ENCODE measurements at places on chromosomes 13 and 19. TPM values are rescaled to one million over a fixed set of nuclear protein-coding genes. Genes with fewer than 3 reads are reported as not detected.

GRCh38 chr13:106503730-106504453, 31.6 kb downstream of the EFNB2 start:
- no peak for DNase-seq

Gene KIR2DL4
- total RNA-seq = not detected

Gene ANGPTL8
- not detected for total RNA-seq

Gene CALR3
- total RNA-seq = not detected

- no peak for DNase-seq
Observed at GRCh38 chr13:76316998-76317527, 569.1 kb downstream of the KCTD12 start.

DNA sequence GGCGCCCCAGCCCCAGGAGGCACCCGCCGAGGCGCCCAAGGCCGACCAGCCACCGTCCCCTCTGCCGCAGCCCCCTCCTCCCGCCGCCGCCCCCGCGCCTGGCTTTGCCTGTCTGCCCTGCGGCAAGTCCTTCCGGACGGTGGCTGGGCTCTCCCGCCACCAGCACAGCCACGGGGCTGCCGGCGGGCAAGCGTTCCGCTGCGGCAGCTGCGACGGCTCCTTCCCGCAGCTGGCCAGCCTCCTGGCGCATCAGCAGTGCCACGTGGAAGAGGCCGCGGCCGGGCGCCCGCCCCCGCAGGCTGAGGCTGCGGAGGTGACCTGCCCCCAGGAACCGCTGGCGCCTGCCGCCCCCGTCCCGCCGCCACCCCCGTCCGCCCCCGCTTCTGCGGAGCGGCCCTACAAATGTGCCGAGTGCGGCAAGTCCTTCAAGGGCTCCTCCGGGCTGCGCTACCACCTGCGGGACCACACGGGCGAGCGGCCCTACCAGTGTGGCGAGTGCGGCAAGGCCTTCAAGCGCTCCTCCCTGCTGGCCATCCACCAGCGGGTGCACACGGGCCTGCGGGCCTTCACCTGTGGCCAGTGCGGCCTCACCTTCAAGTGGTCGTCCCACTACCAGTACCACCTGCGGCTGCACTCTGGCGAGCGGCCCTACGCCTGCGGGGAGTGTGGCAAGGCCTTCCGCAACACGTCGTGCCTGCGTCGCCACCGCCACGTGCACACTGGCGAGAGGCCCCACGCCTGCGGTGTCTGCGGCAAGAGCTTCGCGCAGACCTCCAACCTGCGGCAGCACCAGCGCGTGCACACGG, 2.6 kb upstream of the NAT14 start:
- no peak for DNase-seq

- no peak for DNase-seq
Observed at GRCh38 chr13:87123987-87124784, 547.0 kb upstream of the SLITRK5 start.

- DNase-seq = no peak
Observed at GRCh38 chr13:43769529-43769928, 17.2 kb downstream of the ENOX1 start.

GRCh38 chr19:30968210-30968609, 381.0 kb downstream of the TSHZ3 start:
- DNase-seq = no peak

DNA sequence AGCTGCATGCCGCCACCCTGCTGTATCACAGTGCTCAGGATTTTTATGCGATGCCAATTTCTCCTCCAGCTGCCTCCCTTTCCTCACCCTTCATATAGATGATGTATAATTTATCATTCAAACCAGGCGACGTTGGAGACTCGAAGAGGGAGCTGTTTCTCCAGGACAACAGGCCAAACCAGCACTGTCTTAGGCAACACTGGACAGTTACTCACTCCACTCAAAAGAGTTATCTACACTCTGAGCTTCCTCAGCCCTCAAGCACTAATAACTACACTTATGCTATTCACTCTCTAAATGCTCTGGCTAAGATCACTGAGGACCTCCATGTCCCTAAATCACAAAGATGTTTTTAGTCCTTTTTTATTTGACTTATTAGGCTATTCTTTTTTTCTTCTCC, 87.3 kb upstream of the RFC3 start:
- no peak for DNase-seq

DNA sequence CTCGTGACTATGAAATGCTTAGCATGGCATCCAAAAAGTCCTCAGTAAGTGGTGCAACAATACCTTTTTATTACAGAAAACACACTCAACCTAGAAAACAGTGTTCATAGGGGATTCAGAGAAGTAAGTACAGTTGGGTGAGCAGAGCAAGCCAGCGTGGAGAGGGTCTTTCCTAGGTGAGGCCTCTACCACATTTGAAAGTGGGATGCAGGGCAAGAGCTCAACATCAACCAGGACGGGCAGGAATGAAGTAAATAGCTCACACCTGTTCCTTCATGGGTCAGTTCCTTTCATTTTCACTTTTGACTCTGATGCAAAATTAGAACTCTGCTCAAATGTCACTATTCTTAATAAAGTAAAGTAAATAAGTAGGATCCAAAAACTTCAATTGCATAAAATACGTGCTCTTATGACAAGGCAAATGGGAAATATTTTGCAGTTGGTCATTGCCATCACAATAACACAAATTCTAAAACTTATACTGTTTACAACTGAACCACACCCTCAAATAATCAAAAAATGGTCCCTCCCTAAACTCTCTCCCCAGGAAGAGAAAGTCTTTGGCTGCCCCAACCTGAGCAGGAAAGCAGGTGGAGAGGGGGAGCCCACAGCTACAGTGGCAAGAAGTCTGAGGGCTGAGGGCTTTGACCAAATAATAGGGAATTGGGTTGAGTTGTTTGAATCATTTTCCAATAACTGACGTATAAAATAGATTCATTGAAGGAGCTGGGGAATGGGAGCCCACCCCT, 20.2 kb downstream of the CHAMP1 start:
- DNase-seq = no peak

- DNase-seq = no peak
Observed at GRCh38 chr19:46269101-46269500, 27.7 kb upstream of the HIF3A start.

DNA sequence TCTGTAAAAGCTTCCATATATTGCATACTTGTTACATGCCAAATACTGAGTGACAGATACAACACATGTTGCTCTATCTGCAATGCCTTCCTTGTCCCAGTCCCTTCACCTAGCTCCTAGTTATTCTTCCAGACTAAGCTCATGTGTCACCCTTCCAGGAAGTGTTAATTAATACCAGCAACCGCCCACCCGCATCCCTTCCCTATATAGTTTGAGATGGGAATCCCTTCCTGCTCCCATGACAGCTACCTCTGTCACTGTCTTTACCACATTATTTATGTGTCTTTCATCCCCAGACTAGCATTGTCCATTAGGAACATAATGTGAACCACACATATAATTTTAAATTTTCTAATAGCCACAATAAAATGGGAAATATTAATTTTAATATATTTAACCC, 49.5 kb upstream of the FRY start:
- no peak for DNase-seq

- no peak for DNase-seq
Observed at GRCh38 chr13:58919551-58919950, 1244.2 kb downstream of the DIAPH3 start.

- DNase-seq = peak; percentile 68
Observed at GRCh38 chr13:108227651-108228272, 9.6 kb downstream of the ABHD13 start.

- peak; percentile 29 for DNase-seq
Observed at GRCh38 chr19:29260477-29261317, 47.7 kb upstream of the UQCRFS1 start.

Gene MAMSTR
- 0.22 TPM for total RNA-seq

DNA sequence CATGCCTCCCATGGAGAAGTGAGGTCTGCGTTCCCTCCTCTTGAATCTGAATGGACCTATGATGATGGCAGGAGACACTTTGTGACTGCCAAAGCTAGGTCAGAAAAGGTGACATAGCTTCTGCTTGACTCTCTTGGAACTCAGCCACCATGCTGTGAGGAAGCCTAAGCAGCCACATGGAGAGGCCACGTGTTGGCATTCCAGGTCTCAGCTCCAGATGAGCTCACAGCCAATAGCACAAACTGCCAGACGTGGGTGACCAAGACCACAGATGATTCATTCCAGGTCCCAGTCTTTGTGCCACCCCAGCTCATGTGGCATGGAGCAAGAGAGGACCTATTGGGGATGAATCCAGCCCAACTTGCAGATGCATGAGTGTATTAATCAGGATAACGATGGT, 8.7 kb upstream of the GGACT start:
- DNase-seq = no peak

- DNase-seq = no peak
Observed at GRCh38 chr13:25783601-25784024, 268.2 kb downstream of the SHISA2 start.

DNA sequence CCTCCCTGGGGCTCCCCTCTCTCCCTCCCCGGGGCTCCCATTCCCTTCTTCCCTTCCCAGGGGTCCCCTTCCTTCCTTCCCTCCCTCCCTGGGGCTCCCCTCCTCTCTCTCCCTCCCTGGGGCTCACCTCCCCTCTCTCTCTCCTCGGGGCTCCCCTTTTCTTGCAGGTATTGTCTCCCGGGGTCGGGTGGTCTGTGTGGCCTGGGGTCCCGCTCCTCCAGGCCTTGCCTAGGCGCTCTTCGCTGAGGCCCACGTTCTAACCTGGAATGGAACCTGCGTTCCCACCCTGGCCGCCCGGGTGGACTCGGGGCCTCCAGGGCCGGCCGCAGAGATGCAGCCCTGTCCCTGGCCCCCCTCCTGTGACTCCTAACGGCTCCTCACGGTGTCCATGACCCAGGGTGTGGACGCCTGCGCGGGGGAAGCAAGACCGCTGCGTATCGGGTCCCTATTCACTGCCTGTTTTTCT, 940 bp upstream of the DCUN1D2 start:
- peak; percentile 50 for DNase-seq

DNA sequence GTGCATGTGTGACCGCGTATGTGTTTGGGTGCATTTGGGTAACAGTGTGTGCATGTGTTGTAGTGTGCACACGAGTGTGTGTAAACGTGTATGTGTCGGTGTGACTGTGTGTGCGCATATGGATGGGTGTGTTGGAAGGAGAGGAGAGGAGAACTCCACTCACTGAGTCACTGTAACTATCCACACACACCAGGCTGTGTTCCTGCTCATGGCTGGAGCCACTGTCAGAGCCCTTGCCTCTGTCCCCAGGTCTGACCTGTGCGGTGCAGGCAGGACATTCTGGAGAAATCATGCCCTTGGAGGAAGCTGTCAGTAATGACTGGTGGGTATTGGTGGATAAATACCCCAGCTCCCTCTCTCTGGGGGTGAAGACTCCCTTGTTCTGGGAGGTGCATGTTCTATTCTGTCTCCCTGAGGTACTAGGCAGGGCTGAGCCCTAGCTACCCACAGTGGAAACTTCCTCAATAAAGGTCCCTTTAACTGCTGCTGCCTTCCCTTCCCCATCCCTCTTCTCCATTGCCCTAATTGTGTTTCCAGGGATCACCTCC, 48.4 kb downstream of the CYP4F22 start:
- no peak for DNase-seq

DNA sequence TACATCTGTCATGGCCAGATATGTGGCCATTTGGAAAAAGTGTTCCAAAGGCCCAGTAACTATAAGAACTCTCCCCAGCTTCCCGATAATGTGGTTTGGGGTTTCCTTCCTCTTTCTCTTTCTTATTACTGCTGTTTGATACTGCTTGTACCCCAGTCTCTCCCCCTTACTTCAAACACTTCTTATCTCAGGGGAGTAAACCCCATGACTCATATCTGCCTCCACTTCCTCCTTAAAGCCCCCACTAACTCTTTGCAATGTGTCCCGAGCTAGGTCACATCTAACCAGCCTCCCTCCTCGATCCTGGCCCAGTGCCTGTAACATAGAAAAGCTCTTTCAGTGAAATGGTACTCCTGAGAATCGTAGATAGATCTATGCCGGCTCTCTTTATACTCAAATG, 82.4 kb upstream of the STARD13 start:
- DNase-seq = no peak

DNA sequence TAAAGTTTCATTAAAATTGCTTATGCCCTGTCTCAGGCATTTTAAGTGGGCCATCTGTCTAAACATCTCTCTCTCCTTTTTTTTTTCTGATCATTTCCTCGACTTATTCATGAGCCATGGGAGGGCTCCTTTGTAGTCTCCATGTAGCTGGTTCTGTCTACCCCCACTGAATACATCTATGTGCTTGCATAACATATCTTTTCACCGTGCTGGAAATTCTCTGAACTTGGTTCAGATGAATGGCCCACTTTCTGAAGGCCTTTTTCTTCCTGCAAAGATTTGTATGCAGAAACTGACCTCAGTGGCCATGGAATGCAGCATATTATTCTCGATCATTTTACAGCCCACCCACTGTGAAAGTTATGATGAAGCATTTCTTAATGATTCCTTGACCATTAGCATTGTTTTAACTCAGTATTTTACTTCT, 225.3 kb downstream of the GGACT start:
- DNase-seq = no peak

Gene ZNF841
- 6.1 TPM for total RNA-seq

Gene IL17D
- total RNA-seq = 2.4 TPM

- DNase-seq = no peak
Observed at GRCh38 chr19:34960103-34960805, 3.8 kb downstream of the ZNF792 start.

GRCh38 chr13:43085545-43085944, 62.2 kb downstream of the DNAJC15 start:
- peak; percentile 65 for DNase-seq

DNA sequence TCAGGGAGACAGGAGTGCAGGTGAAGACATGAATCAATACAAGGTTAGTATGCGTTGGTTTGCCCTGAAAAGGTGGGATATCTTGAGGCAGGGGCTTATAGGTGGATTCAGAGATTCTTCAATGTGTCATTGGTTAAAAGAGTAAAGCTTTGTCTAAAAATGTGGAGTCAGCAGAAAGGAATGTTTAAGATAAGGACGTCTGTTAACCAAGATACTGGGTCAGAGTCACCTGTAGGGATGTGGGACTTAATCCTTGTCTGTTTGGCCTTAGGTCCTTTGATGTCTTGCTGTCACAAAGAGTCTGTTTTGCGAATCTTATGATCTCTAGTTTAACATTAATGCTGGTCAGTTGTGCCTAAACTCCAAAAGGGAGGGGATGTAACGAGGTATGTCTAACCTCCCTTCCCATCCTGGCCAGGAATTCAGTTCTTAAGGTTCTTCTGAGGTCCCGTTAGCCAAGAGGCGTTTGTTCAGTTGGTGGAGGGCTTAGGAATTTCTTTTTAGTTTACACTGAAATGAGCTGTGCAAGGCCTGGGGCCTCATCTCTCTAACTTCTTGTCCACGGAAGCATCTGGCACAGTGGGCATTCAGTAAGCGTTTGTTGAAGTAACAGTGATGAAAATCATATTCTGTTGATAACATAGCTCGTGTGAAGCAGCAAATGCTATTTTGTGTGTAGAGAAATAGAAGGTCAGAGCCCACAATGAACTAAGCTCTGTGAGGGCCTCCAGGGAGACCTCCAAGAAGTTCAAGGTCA, 96.2 kb upstream of the RNF113B start:
- DNase-seq = no peak

Gene F7
- not detected for total RNA-seq

- DNase-seq = no peak
Observed at GRCh38 chr13:109383683-109384082, 402.7 kb downstream of the IRS2 start.

Gene EXOC3L2
- total RNA-seq = 0.44 TPM

All from lung microvascular endothelial cell (primary cell).